Fibroblast of lung (primary cell): ENCODE measurements at places on chromosomes 13 and 19. TPM values are rescaled to one million over a fixed set of nuclear protein-coding genes. Genes with fewer than 3 reads are reported as not detected.

The FAM32A gene
- total RNA-seq, result 102 and 106 TPM in 2 replicates

The PABPC3 gene
- total RNA-seq, result 0.17 and 0.26 TPM in 2 replicates

The ZNF865 gene
- 0.51 and 1.2 TPM in 2 replicates for total RNA-seq

The SIGLEC12 gene
- total RNA-seq, result not detected in 2 replicates

The FFAR1 gene
- total RNA-seq, result not detected in 2 replicates

The ANKRD10 gene
- 106 and 130 TPM in 2 replicates for total RNA-seq

The ZNF136 gene
- 7.7 and 9.2 TPM in 2 replicates for total RNA-seq

The MEIS3 gene
- 40.3 and 57.8 TPM in 2 replicates for total RNA-seq

The RFX1 gene
- 1.0 and 2.6 TPM in 2 replicates for total RNA-seq

The ZNF579 gene
- 3.3 and 5.4 TPM in 2 replicates for total RNA-seq

The ICAM1 gene
- total RNA-seq, result 8.9 and 15.9 TPM in 2 replicates

The CDX2 gene
- not detected in 2 replicates for total RNA-seq

The VMAC gene
- total RNA-seq, result 6.4 and 8.3 TPM in 2 replicates

The FXYD3 gene
- total RNA-seq, result not detected in 2 replicates

The PRR19 gene
- 0.17 and 0.26 TPM in 2 replicates for total RNA-seq

The BRCA2 gene
- 2.1 and 4.5 TPM in 2 replicates for total RNA-seq

The SRRM5 gene
- under 0.01 TPM in 1 of 2 replicates, not detected in the other for total RNA-seq

The FFAR2 gene
- not detected in 2 replicates for total RNA-seq

The CACNG8 gene
- under 0.01 TPM in 1 of 2 replicates, not detected in the other for total RNA-seq

The PRTN3 gene
- not detected in 2 replicates for total RNA-seq

The PKN1 gene
- 125 and 141 TPM in 2 replicates for total RNA-seq

The NCCRP1 gene
- not detected in 2 replicates for total RNA-seq
